HFFc6 (cell line): ENCODE measurements at places on chromosomes 1 and 21.

- H3K27me3 ChIP-seq, result peaks cover 59% of the 10 kb centered on the region
- no peaks in the 10 kb centered on the region for H3K4me1 ChIP-seq
- H3K36me3 ChIP-seq, result no peaks in the 10 kb centered on the region
- no peak for DNase-seq
- no peak overlapping the region for H3K27ac ChIP-seq
Observed at GRCh38 chr1:22612671-22613571, 23.5 kb upstream of the C1QA start.

GRCh38 chr1:228176461-228177182, 11.0 kb downstream of the IBA57 start:
- H3K36me3 ChIP-seq, result no peaks in the 10 kb centered on the region; the same call in 1 of the 2 replicates
- no peaks in the 10 kb centered on the region for H3K4me1 ChIP-seq
- H3K27ac ChIP-seq, result no peak overlapping the region
- DNase-seq, result no peak

GRCh38 chr1:28985427-28985826, 71.1 kb downstream of the EPB41 start:
- H3K4me1 ChIP-seq, result no peaks in the 10 kb centered on the region; the same call in 1 of the 2 replicates
- H3K27me3 ChIP-seq, result no peaks in the 10 kb centered on the region
- DNase-seq, result no peak
- H3K27ac ChIP-seq, result no peak overlapping the region

DNA sequence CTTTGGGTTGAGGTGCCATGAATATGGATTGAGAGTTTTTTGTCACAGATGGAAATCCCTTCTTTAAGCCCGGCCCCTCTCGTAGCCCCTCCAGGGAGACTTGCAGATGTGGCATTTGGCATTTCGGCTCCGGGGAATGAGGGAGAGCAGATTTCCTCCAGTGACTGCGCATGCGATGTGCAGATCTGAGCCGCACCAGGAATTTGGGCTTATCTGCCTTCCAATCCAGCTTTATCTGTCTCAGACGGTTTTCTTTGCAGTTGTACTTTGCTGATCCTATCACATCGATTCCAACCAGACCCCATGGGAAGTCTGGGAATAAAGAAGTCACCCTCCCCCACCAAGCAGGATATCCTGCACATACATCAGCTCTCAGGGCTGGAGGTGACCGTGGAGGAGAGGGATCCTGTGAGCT, 11.7 kb downstream of the KIF26B start:
- DNase-seq, result peak; percentile 10
- peaks cover 17% of the 10 kb centered on the region for H3K4me1 ChIP-seq
- no peaks in the 10 kb centered on the region for H3K36me3 ChIP-seq
- no peaks in the 10 kb centered on the region for H3K27me3 ChIP-seq
- H3K27ac ChIP-seq, result peak overlapping the region; percentile 44

DNA sequence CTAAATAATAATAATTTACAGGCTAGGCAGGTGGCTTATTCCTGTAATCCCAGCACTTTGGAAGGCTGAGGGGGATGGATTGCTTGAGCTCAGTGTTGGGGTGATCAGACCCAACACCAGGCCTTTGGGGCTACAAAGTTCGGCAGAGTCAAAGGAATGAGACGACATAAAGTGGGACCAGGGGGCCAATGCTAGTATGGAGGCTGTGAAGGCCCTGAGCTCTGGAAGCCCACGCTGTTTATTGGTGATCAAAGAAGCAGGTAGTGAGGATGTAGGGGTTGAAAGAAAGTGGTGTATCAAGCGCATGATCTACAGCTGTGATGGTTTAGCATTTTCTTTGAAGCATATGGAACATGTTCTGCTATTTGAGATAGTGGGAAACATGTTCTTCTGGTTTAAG, 5.6 kb downstream of the BTBD8 start:
- H3K27me3 ChIP-seq, result no peaks in the 10 kb centered on the region; the same call in 1 of the 2 replicates
- H3K27ac ChIP-seq, result no peak overlapping the region
- peaks cover 5% of the 10 kb centered on the region; the same call in 1 of the 2 replicates for H3K36me3 ChIP-seq
- DNase-seq, result no peak
- H3K4me3 ChIP-seq, result no peak overlapping the region
- no peaks in the 10 kb centered on the region for H3K4me1 ChIP-seq

GRCh38 chr1:178875936-178876335, 5.1 kb upstream of the ANGPTL1 start:
- DNase-seq, result no peak
- peaks cover 3% of the 10 kb centered on the region for H3K27me3 ChIP-seq
- no peak overlapping the region for H3K4me3 ChIP-seq
- peaks cover 5% of the 10 kb centered on the region for H3K36me3 ChIP-seq
- peaks cover 30% of the 10 kb centered on the region for H3K4me1 ChIP-seq
- no peak overlapping the region for H3K27ac ChIP-seq

DNA sequence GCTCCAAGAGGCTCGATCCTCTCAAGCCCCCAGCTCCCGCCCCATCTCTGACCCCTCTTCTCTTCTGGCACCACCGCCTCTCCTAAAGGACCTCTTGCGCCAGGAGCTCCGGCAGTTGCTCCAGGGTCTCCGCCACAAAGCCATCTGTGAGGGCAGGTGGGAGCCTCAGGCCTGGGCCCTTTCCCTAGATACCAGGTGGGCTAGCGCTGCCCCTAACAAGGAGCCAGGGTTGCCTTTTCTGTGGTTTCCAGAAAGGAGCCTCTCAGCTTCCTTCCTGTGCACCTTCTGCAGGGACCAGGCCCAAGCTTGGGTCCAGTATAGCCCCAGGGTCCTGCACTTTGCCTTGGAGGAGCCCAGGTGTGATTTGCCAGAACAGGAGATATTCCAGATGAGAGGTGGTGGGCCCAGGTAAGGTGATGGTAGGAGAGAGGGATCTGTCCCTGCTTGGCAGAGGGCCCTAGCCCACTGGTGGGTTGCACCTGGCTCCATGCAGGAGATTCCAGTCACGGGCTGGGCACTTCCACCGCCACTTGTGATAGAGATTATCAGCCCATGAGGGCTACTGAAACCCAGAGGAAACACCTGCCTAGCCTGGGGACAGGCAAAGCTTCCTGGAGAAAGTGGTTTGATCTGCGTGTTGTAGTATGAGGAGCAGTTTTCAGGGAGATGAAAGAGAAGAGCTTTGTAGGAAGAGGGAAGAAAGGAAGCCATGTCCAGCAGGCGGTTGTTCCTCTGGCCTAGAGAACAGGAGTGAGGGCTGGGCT, 1.0 kb downstream of the CCDC24 start:
- H3K4me1 ChIP-seq, result peaks cover 22% of the 10 kb centered on the region
- no peak for DNase-seq
- peak overlapping the region; percentile 89 for H3K4me3 ChIP-seq
- peak overlapping the region; percentile 90; the same call in 1 of the 2 replicates for H3K27ac ChIP-seq

- peaks cover 13% of the 10 kb centered on the region; the same call in 1 of the 2 replicates for H3K36me3 ChIP-seq
- peak; percentile 60 for DNase-seq
Observed at GRCh38 chr1:150999051-150999674, 7.5 kb downstream of the MINDY1 start.
